ENCODE measurements at places on chromosomes 5 and 9.

- peak; percentile 17 for DNase-seq
Observed at GRCh38 chr5:160271396-160271795, 41.0 kb downstream of the CCNJL start.

GRCh38 chr9:131410044-131410491 lies 16.2 kb downstream of the PRRC2B start:
- peak; percentile 88 for DNase-seq

DNA sequence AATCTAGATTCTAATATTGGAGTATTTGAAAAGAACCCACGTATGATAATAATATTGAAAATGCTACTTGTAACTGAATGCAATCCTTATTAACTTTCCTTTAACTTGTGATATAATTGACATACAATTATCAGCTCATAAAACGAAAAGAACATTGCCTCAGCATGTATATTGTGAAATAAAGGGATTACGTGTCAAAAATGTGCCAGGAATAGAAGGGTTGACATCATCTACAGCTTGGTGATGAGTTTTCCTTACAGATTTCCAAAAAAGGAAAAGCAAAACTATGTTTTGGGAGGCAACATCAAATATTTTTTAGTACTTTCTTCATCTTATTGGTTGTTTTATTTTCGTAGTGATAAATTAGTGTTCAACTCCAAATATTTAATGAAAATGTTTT lies 266.0 kb upstream of the PTGER4 start:
- no peak for DNase-seq

DNA sequence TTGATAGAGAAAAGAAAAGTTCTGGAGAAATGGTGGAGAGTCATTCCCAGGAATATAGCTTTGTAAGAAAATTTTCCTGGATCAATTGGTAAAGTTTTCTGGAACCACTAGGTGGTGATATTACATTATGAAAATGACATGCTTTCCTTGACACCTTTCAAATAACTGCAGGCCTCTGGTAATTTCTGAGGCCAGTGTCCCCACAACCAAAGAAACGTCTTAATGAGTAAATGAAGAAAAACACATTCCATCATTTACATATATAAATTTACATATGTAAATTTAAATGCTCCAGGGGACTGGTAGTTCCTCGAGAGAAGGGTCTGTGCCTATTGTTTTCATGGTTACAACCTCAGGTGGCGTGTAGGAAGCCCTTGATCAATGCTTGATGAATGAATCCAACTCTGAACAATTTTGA lies 17.2 kb upstream of the RGS3 start:
- no peak for DNase-seq

GRCh38 chr5:55037890-55038289 lies 13.8 kb downstream of the GZMK start:
- DNase-seq, result no peak

GRCh38 chr5:169804861-169805260 lies 167.8 kb downstream of the DOCK2 start:
- DNase-seq, result no peak

GRCh38 chr5:113336975-113337374 lies 97.8 kb downstream of the TSSK1B start:
- peak; percentile 1 for DNase-seq

GRCh38 chr5:78411586-78411985 lies 51.2 kb downstream of the SCAMP1 start:
- no peak for DNase-seq

- no peak for DNase-seq
Observed at GRCh38 chr5:42745856-42746255, 10.8 kb upstream of the CCDC152 start.

DNA sequence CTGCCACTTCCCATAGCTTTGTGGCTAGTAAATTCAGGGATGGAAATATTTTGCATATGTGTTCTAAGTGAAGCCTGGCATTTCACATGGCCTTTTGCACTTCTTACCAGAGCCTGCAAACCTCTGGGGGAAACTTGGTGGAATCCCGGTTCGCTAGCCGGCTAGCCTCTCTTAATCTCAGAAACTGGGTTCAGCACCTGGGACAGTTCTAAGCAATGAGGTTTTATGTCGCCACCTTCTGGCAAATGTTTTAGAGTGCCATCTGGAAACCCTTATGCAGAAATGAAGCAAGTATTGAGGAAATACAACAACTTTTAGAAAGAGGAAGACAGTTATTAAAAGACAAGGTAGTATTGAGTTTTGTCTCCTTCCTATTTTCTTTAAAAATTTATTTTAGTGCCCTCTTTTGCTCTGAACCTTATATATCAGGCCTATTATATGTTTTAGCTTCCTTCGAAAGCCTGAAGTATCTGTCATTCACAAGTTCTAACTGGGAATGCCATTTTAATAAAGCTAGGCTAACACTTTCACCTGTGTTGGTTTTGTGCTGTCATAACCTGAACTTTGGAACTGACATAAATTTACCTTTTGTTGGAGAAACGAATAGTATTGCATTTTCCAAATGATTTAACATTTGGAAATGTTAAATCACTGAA lies 963 bp upstream of the HTR1A start:
- DNase-seq, result no peak

GRCh38 chr5:61659221-61659696 lies 327.2 kb downstream of the ZSWIM6 start:
- DNase-seq, result no peak

DNA sequence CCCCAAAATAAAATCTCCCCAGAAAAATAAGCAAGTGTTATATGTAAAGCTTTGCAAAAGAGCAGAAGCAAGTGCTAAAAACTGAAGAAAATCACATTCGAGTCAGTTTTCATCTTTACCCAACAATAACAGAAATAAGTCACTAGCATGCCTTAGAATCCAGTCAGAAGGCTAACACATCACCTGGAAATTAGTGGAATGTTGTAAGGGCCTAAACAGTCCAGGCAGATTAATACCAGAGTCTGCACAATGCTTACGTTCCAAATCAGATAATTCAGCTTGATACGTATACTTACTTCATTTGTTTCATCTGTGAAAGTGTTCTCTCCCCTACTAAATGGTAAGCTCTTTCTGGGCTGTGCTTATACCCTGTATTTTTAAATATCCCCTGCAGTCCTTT lies 42.7 kb downstream of the SUSD1 start:
- no peak for DNase-seq

- no peak for DNase-seq
Observed at GRCh38 chr9:124535846-124536245, 28.6 kb upstream of the NR5A1 start.

DNA sequence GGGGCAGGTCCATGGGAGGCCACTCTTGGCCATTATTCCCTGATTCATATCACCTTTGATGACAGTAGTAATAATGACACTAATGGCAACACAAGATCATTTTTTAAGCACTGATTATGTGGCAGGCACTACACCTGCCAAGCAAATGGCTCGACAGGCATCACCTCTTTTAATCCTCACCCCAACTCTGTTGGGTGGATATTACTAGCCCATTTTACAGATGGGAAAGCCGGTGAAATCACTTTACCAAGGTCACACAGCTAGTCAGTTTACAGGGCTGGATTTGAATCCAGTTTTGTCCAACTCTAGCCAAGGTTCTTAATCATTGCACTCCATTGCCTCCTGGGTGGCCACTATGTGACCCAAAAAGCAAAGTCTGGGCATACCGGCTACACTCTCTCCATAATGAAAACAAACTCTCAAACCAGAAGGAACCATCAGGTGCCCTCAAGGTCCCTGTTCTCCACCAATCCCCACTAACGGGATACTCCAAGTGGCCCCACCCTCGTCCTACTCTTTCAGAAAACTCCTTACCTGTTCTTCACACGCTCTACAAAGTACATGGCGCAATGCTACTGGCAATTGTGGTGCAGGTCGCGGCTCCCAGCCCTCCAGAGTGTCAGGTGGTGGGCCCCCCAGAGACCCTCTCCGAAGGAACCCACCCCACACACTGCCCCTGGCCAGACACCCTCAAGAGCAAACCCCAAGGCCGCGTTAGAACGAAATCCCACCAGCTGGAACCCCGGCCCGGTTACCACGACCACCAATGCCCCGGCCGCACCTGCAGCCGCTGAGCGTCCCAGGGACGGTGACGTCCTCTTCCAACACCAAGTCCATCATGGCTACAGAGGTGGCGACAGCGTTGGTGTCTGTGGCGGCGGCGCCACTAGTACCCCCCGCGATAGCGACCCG lies 572 bp downstream of the CDK5RAP2 start:
- no peak for DNase-seq

DNA sequence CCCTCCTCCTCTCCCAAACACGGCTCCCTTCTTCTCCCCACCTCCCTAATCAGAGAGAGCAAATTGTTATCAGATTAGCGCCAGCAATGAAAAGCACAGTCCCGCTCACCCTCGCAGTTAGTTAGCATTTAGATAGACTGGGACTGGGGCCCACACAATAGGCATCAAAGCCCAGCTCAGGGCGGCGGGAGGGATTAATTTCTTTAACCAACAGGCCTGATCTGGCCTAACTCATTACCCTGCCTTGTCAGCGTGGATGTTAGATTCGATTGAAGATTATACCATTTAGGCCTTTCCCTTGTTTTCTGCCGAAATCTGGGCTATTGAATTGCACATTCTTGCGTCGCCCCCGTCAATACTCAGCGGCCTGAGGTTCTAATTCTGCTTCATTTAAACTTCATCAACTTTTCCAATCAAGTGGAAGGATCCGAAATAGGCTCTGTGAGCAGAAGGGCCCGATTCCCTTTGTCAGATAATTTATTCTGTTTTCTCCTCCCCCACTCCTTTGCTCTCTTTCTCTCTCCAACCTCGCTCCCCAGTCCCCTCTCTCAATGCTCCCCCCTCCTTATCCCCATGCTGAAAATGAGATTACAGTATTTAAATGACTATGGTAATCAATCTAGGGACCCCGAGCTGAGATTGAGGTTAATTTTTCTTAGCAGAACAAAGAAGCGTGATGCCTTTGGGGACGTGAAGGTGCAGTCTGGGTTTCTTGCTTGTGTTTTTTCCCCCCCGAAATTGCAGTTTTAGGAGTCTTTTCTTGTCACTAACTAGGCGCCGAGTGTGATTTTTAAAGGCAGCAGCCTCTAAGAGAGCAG lies 15.1 kb downstream of the CFAP77 start:
- DNase-seq, result no peak

GRCh38 chr9:34372467-34373011 lies 4.2 kb downstream of the MYORG start:
- no peak for DNase-seq

DNA sequence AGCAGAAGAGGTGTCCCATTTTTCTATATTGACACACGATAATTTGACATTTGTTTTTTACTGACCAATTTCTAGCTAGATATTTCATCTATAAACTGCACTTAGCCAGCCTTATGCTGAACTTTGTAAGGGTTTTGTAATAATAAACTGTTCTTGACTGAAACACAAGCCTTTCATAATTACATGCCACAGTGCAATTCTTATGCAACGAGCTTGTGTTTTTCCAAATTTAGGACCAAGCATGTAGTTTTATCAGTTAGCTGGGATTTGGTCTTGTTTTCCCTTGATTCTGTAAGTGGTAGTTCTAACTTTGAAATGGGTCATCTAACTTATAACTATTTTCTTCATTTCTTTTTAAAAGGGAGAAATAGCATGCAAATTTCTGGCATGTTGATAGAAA lies 1.3 kb upstream of the LURAP1L start:
- no peak for DNase-seq

All from GF-D8 (cell line).